Activated T-cell treated with anti-CD3 and anti-CD28 coated beads, Interleukin-2, amount 50 U/mL, for 1 hour (primary cell): ENCODE measurements at places on chromosomes 3 and 15.

GRCh38 chr15:53759411-53759931, at the start of gene WDR72:
Gene WDR72, minus strand, starts transcription at chr15:53759663. Its CDS starts 26,514 bp downstream, at chr15:53733149.
- DNase-seq: no peak

DNA sequence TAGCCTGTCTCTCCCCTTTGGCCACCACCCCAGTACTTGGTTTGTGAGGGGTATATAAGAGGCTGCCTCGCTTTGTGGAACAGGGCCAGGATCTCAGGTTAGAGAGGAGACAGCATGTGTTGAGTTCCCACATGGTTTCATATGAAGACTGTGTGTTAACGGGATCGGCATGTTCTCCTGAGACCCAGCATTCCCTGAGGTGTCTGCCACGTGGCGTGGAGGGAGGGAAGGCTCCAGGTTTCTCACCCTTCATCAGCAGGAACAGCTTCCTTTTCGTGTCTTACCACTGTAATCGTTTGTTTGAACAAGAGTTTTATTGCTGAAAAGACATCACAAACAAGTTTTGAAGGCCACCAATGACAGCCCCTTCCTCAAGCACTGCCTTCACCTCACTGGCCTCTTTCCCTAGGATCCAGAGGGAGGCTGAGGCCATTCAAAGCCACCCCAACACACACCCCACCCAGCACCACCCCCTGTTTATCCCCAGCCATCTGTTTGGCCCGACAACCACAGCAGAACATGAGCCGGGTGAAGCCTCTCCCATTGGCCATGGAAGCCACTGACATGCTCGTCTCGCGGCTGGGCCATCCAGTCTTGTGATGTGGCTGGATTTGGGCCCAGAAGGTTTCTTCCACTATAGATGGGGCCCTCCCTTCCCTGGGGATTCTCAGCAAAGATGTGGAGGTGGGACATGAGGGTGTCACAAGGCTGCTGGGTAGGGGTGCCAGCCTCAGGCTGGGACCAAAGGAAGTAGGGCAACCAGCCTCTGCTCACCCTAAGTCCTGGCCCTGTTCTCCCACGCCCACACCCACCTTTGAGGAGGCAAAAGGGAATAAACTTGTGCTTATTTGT, 10.0 kb downstream of the BHLHE40 start:
- DNase-seq: no peak

GRCh38 chr15:39976291-39977274, 42.7 kb downstream of the EIF2AK4 start:
- DNase-seq: peak; percentile 43

GRCh38 chr3:161549261-161549660, 52.7 kb downstream of the OTOL1 start:
- DNase-seq: no peak

GRCh38 chr15:85404176-85404917, 23.9 kb downstream of the AKAP13 start:
- DNase-seq: no peak

GRCh38 chr3:15983693-15984092, 185.9 kb upstream of the ANKRD28 start:
- DNase-seq: no peak

GRCh38 chr15:42547918-42548248, 710 bp downstream of the LRRC57 start:
- no peak for DNase-seq

GRCh38 chr3:160286231-160286630, 61.0 kb downstream of the C3orf80 start:
- DNase-seq: no peak

DNA sequence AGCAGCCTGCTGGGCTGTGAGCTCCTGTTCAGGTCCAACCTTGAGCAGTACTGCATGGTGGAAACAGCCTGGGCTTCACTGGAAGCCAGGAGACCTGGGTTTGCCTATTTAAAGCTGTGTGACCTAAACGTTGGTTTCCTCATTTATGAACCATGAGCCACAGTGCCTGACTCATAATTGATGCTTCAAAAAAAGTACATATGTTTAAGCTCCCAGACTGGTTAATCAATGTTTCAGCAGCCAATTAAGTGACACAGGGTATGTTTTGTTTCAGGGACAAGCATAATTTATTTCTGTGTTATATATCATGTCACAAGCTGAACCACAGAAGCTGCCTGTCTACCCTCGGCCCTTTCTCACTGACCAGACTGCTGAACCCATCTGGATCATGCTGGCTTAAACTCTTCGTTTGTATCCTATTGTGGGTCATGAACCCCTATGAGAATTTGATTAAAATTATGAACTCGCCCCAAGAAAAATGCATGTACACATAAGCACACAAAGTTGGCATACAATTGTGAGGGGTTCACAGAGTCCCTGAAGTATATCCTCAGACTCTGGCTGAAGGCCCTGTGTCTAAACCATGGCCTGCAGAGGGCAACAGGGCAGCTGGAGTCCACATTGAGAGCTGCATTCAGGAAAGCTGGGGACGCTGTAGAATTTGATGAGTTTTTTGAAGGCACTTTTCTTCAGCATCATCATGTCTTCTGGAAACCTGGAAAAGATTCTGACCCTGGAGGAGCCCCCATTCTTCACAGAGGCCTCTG, 23.7 kb downstream of the HDC start:
- DNase-seq: no peak

- no peak for DNase-seq
Observed at GRCh38 chr3:57949785-57950615, 58.2 kb upstream of the FLNB start.

DNA sequence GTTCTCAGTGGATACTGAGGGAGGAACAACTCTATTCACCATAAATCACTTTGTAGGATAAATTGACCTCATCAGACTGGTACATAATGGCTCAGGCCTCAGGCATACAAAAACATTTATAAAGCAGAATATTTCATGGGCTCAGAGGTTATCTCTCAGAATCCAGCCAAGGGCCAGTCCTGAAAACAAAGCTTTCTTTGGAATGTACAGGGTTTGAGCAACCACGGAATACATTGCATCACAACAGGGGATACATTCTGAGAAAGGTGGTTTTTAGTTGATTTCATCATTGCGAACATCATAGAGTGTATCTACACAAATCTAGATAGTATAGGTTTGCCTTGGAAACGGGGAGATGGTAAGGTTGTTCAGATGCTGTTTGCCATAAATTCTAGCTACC, 33.4 kb upstream of the CTDSPL2 start:
- no peak for DNase-seq

DNA sequence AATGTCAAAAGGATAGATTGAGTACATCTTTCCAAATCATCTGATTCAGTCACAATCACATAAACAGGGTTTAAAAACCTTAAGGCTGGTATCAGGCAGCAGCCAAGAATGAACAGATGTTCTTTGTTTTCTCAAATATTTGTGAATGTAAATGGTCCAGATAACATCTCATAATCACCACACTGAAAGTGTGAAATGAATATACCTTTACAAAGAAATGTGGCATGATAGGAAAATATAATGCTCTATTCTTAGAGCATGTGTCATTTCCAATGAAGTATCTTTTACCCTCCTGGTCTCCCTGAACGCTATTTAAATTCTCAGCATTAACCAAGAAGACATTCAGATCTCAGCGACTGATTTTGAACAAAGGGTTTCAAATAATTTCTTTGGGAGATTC, 8.8 kb upstream of the ACTC1 start:
- DNase-seq: no peak

DNA sequence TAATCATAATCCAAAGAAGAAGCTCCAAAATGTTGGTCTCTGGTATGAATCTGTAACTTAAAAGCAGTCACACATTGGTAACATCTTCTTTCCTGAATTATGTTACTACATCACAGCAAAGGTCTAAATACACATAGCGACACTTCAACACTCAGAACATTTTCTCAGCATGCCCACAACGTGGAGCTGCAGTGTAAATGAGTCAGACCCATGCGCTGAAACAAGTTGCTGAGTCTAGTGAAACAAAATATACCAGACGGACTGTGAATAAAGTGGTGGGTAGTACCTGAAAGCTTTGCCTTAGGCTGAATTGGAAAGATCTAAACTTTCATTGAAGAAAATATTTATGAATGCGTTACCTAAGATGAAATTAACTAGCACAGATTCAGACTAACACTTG, 33.2 kb upstream of the GOLGA8B start:
- DNase-seq: no peak

DNA sequence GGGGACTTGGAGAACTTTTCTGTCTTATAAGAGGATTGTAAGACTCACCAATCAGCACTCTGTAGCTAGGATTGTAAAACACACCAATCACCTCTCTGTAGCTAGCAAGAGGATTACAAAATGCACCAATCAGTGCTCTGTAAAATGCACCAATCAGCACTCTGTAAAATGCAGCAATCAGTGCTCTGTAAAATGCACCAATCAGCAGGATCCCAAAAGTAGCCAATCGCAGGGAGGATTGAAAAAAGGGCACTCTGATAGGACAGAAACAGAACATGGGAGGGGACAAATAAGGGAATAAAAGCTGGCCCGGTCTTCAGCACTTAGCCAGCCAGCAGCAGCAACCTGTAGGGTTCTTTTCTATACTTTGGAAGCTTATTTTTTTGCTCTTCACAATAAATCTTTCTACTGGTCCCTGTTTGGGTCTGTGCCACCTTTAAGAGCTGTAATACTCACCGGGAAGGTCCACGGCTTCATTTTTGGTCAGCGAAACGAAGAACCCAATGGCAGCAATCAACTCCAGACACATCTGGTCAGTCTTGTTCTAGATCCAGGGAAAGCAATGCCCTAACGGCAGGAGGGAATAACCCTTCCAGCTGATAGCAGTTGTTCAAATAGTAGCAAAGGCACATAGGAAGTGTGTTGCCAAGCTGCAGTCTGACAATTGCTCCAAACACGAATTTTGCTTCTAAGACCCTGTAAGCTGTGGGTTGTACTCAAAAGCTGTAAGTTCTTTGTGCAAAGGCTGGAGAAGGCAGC, 135.6 kb downstream of the TJP1 start:
- DNase-seq: no peak

- DNase-seq: no peak
Observed at GRCh38 chr3:73926360-73927202, 301.8 kb upstream of the PDZRN3 start.

DNA sequence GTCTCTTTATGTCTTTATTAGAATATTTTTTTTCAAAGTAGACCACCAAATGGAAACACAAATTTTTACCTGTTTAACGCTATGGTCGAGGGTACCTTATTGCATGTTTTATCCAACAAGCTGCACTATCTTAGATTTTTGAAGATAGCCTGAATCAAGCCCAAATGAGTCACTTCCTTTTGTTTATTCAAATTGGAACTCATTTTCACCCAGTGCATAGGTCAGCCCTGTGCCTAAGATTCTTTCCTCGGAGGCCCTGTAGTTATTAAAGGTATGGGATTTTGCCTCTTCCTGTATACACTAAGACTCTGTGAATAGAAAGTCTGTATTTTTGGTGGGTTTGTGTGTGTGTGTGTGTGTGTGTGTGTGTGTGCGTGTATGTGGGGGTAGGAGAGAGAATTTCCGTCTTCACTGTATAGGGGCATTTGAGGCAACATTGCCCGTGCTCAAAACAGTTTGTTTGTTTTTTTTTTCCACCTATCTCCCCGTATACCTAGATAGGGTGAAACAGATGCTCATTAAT, 358.0 kb upstream of the CADM2 start:
- no peak for DNase-seq

DNA sequence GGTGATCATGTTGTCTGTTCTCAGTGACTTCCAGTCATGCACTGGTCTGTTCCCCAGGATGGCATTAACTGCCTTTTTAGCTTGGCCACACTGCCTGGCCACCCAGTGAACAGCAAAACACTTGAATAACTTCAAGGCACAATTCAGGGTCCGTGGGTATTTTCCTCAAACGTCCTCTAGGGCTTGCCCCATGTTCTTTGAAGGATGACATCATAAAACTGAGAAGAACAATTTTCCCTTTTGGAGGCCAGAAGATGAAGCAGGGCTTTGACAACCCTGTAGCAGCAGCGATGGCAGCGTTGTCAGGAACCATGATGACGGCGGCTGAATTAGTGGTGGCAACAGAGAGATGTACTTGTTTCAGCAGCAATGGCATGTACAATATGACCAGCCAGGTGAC, 465.9 kb upstream of the ONECUT1 start:
- no peak for DNase-seq

- DNase-seq: no peak
Observed at GRCh38 chr3:123696808-123697207, 112.0 kb upstream of the HACD2 start.

GRCh38 chr3:134464064-134464688, 21.6 kb downstream of the ANAPC13 start:
- no peak for DNase-seq

DNA sequence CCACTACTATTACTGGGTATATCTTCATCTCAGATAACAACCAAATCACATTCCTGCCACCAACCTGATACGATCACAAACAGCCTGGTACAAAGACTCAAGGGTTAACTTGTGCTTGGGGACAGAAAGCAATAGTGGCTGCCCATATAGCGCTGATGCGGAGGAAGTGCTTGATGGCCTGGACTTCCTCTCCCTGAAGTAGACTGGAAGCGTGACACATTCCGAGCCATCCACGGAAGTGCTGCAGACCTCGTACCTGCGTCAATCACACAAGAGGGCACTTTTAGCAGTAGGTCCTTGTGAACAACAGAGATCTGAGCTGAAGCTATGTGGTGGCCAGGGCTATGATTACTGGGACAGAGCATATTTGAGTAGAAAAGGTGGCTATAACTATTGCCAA, 17.3 kb upstream of the C3orf62 start:
- no peak for DNase-seq

- DNase-seq: no peak
Observed at GRCh38 chr15:52349052-52349700, 53.6 kb upstream of the MYO5C start.

DNA sequence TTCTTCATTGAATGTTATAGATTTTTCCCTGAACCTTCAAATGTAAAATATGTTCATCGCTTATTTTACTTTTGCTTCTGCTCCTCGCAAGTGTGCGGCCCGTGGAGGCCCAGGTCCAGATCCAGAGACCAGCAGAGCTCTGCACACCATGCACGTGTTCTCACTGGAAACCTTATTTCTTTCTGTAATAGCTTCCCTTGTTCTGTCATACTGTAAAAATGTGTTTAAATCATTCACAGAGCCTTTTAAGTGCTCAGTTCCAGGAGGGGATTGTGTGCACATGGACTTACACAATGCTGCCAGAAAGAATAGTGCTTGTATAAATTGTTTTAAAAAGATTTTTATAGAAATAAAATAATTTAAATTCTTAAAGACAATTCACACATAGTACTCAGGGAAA, 359.3 kb downstream of the GABRG3 start:
- DNase-seq: no peak
